ENCODE measurements at places on chromosomes 2 and 18.

DNA sequence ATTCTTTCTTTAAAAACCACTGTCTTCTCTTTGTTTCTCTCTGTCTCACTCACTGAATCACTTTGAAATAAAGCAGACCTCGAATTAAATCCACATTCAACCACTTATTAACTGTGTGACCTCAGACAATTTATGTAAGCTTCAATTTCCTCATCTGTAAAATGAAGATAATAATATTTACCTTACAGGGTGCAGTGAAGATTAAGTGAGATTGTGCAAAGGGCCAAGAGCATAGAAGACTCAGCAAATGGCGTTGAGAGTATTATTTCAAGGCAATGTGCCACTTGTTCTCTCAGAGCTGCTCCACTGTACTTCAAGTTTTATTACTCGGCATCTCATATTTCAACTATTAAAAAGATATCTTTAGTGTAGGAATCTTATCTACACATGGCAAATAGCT, 454.2 kb upstream of the HNRNPA3 start:
- no peak for DNase-seq

GRCh38 chr2:96531872-96532505, 4.6 kb upstream of the ARID5A start:
- DNase-seq: peak; percentile 97

DNA sequence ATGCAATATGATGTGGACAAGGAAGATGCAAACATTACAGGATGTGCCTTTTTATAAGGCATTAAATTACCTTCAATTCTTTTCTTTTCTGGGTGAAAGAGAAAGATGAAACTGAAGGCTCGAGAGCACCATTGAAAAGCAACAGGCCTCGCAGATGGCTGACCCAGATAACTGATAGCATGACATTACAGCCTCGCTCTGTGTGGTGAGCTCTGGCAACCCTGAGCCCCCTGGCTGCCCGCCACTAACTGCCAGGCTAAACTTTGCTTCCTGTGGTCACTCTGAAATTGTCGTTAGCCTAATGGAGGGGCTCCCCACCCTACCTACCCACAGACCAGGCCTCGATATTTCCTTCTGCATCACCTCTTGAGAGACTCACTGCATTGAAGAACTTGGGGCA, 516.8 kb upstream of the FANCL start:
- DNase-seq: no peak

- no peak for DNase-seq
These were observed 69.3 kb downstream of the SUMO1 start for GRCh38 chr2:202169131-202169530.
